Astrocyte of the cerebellum (primary cell): ENCODE measurements at places on chromosomes 2 and 18.

DNA sequence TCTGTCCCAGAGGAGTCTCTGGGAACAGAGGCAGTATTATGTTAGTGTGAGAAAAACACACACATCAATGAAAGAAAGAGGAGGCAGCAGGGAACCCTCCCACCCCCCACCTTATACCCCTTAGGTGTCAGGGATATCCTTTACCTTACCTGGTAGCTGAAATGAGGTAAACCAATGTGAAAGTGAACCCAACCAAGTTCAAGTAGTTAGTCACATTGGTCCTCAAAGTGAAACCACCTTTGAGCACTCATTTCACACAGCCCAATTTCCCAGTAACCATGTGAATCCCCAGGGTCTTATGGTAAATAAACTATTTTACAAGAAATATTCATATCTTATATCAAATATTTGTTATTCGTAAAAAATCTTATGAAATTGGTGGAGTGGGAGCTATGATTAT is 377.8 kb downstream of the LRATD1 start:
- DNase-seq: no peak

- peak; percentile 49 for DNase-seq
Observed at GRCh38 chr2:174971868-174972781, 33.1 kb downstream of the CHN1 start.

GRCh38 chr2:168710754-168711467 is 91.5 kb upstream of the NOSTRIN start:
- no peak for DNase-seq

DNA sequence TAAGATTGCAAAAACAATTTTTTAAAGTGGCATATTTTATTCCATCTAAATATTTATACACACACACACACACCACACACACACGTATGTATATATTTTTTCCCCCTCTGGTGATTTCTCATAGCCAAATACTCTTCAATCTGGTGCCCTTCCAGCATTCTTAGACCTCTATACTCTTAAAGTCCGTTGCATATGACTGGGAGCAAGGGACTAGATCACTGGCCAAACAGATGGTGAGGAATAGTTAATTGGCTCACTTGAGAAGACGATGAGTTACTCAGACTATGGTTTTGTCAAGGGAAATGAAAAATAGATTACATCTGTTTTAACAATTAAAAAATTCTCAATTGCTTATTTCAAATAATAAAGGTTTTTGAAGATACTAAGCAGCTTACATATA is 512.5 kb upstream of the LRRTM4 start:
- DNase-seq: no peak

GRCh38 chr2:180991820-180992219 is 11.4 kb downstream of the UBE2E3 start:
- DNase-seq: no peak

DNA sequence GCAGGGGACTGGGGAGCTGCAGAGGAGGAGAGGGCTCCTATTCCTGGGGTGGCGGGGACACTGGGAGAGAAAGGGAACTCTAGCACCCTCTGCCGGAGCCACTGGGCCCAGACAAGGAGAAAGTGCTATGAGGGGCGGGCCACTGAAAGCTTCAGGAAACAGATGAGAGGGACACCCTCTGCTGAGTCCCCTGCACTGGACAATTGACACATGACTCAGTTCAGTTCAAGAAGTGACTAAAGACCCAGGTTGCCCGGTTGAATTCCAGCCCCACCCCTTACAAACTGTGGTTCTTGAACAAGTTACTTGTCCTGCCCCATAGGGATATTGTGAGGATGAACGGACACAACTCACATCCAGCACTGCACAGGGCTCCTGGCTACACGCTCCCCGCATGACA is 5.0 kb downstream of the RUFY4 start:
- DNase-seq: no peak

DNA sequence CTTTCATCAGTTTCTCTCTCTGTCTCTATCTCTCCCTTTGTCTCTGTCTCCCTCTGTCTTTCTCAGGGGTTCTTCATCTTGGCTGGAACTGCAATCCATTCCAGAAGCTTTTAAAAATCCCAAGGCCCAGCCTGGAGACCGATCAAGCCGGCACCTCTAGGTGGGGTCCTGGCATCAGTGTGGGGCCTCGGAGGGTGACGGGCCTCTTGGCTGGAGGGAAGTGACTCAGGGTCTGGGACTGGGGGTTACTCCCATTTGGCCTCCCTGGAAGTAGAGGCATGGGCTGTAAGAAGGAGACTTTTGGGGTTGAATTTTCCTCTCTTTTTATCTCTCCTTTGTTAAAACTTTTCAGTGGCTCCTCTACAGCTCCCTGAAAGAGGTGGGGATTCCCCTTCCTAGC is 52.8 kb upstream of the OTOF start:
- DNase-seq: no peak

DNA sequence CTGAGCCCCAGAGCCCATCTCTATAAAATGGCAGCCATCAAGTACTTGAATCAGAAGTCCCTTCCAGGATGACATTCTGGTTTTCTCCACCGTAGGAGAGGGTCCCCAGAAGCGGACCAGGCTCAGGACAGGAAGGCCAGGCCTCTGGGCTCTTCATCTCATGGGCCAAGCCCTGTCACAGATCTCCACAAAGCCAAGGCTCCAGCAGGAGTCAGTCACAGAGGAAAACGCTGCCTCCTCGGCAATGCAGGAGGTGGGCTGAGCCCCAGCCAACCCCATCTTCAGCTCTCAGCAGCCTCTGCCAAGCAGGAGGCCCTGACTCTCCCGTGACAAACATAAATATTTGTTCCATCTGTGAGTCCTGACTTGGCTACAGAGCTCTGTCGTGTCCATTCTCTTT is 39.4 kb upstream of the GPAT2 start:
- DNase-seq: no peak

DNA sequence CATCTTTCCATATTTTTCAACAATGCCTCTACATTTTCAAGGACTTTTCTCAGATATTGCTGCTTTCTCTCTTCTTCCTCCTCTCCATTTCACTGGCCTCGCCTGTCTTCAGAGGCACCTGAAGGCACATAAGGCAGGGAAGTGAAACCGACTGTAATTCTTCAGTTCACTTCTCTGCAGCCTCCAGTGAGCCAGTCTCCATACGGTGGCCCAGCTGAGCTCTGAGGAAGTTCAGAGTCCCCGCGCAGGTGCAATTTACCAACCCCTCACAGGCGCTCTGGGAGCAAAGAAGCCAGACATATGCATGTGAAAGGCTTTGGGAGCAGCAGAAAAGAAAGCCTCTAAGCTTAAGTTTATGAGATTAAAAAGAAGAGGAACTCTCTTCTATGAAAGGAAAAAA is 12.4 kb downstream of the KLHL14 start:
- no peak for DNase-seq

DNA sequence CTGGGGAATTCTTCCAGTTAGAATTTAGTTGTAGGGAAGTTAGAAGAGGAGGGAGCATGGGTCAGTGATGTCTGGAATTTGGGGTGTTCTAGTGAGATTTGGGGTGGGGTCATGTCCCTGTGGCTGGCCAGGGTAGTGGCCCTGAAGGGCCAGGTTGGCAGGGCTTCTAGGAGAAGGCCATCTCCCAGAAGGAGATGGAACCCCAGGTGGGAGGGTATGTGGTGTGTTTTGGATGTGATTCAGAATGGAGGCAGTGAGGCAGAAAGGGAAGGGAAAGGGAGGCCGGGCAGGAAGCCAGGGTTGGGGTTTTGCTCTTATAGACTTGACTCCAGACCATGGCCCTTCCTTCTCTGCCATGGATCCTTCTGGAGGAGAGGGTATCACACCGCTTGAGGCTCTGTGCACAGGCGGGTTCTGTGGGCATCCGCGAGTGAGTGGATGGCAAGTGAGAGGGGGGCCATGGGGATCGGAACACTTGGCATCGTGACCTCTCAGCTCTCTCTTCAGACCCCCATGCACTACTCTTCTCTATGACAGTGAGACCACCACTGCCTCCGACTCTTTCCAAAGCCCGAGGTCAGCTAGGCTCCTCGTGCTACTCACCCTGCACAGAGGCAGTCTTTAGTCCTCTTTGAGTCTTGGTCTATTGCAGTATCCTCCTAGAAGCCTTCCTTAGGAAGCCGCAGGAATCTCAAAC is 7.3 kb downstream of the GREB1 start:
- no peak for DNase-seq
